Memory B cell (primary cell): ENCODE measurements at places on chromosomes 13 and 19.

DNA sequence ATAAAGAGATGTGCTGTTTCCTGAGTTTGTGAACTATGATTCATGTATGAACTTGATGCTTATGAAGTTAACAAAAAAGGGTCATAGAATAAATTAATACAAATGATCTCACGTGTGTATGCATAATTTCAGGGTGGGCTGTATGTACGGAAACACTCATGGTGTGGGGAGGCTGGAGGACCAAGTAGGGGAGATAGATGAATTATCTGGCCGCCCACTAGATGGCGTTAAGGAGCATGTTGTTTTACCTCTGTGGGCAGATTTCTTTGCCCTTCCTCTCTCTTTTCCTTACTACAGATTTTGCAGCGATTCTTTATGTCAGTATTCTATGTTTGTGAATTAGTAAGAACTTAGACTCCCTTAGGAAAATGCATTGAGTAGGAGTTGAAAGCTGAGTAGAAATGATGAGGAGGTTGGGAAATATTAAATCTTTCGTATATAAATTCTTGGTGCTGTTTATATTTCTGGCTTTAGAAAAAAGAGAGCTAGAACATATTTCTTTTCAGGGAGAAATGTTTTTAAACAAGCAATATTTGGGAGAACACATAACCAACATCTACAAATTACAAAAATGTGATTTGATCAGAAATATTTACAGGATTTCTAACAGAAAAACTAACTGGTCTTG lies 47.4 kb upstream of the TMTC4 start:
- H3K27ac ChIP-seq: no peak overlapping the region
- peaks cover 1% of the 10 kb centered on the region for H3K36me3 ChIP-seq
- peak; percentile 40 for DNase-seq
- H3K27me3 ChIP-seq: peaks cover 10% of the 10 kb centered on the region
- H3K4me3 ChIP-seq: no peak overlapping the region

DNA sequence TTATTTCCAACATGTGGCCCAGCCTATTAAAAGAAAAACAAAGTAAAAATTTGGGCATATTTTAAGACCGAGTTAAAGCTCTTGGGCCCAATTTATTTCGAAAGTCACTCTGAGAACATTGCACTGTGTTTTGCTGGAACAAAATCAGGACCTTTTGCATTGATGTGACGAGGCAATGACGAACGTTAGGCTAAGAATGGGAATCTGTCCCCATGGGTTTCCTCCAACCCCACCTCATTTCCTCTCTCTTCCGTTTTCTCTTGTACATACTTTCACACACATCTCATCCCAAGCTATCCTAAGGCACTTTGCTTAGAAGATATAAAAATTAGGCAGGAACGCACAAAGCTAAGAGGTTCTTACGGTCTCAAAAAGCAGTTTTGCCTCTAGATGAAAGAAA lies 22.1 kb downstream of the EDNRB start:
- peaks cover 5% of the 10 kb centered on the region for H3K27me3 ChIP-seq
- no peak overlapping the region for H3K27ac ChIP-seq
- H3K4me1 ChIP-seq: peaks cover 3% of the 10 kb centered on the region
- no peak overlapping the region for H3K4me3 ChIP-seq
- no peak for DNase-seq
- H3K36me3 ChIP-seq: no peaks in the 10 kb centered on the region

- H3K4me1 ChIP-seq: no peaks in the 10 kb centered on the region
- DNase-seq: no peak
- no peak overlapping the region for H3K27ac ChIP-seq
- H3K36me3 ChIP-seq: peaks cover 7% of the 10 kb centered on the region
Observed at GRCh38 chr19:56284746-56285145, 12.2 kb downstream of the EDDM13 start.

GRCh38 chr13:109802936-109803335 lies 16.6 kb upstream of the IRS2 start:
- H3K27ac ChIP-seq: no peak overlapping the region
- no peak overlapping the region for H3K4me3 ChIP-seq
- peaks cover 6% of the 10 kb centered on the region for H3K27me3 ChIP-seq
- DNase-seq: no peak
- no peaks in the 10 kb centered on the region for H3K4me1 ChIP-seq

- peaks cover 51% of the 10 kb centered on the region for H3K36me3 ChIP-seq
- no peaks in the 10 kb centered on the region for H3K27me3 ChIP-seq
- no peaks in the 10 kb centered on the region for H3K4me1 ChIP-seq
- DNase-seq: no peak
Observed at GRCh38 chr19:7083076-7083956, 13.8 kb downstream of the ZNF557 start.

GRCh38 chr13:114124921-114125320 lies 7.5 kb downstream of the RASA3 start:
- peak overlapping the region; percentile 80 for H3K27ac ChIP-seq
- no peak for DNase-seq
- peaks cover 7% of the 10 kb centered on the region for H3K36me3 ChIP-seq
- H3K4me3 ChIP-seq: peak overlapping the region; percentile 38

DNA sequence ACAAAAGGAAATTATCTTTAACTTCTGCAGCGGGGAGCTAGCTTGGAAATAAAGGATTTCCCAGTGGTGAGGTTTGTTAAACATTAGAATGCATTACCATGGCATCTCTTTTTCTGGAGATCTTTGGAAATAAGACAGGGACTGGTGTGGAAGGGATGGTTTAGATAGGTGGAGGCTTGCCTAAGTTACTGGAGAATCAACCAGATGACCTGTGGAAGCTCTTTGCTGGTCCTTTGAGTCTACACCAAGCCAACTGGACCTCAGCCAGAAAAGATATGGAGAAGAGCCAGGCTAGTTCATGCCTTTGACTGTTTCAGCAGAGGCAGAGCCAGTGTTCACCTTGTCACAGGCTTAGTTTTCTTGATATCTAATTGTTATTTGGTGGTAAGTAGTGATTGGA lies 134.7 kb downstream of the KCNRG start:
- no peaks in the 10 kb centered on the region for H3K27me3 ChIP-seq
- peaks cover 19% of the 10 kb centered on the region for H3K4me1 ChIP-seq
- H3K36me3 ChIP-seq: no peaks in the 10 kb centered on the region
- no peak overlapping the region for H3K27ac ChIP-seq
- DNase-seq: no peak
